ENCODE measurements at places on chromosomes 3 and 15.

DNA sequence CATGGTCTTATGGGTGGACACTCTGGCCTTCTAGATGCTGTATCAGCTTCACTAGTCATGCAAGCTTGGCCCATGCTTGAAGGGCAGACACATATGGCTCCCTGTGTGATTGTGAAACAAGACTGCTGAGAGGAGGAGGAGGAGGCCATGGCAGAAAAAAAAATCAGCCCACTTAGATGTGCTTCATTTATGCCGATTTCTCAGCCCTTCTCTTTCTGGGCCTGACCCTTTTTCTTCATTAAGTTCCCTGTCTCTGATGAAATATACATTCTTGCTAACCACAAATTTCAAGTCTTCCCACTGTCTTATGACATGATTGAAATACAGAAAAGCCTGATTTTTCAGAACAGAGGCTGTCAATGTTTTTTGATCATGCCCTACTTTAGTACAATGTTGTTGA is 213.0 kb upstream of the FEZF2 start:
- peak; percentile 75 for DNase-seq

- no peak for DNase-seq
These were observed 1.7 kb upstream of the DLL4 start for GRCh38 chr15:40927495-40927872.

DNA sequence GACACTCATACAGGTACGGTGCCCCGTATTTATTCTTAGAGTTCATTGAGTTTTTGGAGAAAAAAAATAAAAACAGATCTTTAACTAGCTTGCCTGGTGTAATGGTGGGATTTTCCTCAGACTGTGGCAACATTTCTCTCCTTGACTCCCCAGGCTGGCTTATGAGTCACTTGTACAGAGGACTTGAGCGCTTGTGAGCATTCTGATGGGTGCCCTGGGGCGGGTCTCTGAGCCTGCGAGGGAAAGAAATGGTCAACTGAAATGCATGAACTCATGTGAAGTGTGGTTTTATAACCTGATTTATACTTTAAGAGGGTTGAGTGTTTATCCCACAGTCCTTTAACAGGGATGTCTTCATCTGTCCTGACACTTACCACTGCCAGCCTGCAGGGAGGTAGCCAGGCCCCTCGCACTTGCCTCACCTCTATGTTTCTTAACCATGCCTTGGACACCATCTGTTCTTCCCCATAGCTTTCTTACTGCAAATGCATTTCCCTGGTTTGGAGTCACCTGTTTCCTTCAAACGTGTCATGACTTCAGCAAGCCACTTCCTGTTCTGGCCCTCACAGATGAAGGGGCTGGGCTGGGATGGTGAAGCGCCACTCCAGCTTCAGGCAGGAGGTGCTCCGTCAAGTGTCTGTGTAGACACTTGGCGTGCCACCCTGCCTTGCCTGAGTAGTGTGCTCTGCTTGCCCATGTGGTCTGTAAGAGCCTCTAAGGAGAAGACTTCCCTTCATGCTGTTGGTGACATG is 118.7 kb downstream of the PDE8A start:
- DNase-seq, result peak; percentile 17

GRCh38 chr3:46127503-46127902 is 80.6 kb downstream of the CCR1 start:
- DNase-seq, result peak; percentile 90

- DNase-seq, result no peak
These were observed 183.4 kb downstream of the KLF13 start for GRCh38 chr15:31510057-31510456.

DNA sequence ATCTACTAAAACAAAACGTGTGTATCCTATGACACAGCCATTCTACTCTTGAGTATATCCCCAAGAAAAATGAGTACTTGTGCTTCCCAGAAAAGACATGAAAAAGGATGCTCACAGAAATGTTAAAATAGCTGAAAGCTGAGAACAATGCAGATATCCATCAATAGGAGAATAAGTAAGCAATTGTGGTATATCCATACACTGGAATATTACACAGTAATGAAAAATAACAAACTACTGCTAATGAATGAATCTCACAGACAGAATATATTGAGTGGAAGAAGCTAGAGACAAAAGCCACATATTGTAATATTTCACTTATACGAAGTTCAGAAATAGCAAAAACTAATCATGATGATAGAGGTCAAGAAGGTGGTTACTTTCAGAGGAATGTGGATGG is 83.8 kb upstream of the CTDSPL start:
- no peak for DNase-seq

DNA sequence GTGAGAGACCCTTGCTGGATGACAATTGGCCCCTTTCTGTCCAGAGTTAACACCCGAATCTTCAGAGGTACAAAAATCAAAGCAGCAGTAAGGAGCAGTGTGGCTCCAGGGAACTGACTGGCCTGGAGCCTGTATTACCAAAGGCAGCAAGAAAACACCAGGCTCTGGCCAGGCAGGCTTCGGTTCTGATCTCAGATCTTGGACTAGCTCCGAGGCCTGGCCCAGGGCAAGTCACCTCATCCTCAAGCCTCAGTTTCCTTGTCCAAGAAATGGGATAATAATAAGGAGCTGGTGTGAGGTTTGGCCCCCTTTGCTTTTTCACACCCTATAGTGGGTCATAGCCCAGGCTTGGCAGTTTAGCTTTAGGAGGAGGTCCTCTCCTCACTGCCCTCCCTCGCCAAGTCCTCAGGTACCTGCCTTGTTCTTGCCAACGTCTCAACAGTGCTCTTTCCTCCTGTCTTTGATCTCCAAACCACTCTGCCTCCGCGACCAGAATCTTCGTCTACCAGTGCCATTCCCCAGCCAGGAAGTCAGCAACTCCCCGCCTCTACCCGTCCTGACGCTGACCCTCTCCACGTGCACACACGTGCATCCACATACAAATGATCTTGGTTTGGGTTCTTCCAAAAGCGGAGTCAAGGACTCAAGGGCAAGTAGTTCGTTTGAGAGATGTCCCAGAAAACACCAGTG is 82.6 kb upstream of the TLE3 start:
- no peak for DNase-seq

DNA sequence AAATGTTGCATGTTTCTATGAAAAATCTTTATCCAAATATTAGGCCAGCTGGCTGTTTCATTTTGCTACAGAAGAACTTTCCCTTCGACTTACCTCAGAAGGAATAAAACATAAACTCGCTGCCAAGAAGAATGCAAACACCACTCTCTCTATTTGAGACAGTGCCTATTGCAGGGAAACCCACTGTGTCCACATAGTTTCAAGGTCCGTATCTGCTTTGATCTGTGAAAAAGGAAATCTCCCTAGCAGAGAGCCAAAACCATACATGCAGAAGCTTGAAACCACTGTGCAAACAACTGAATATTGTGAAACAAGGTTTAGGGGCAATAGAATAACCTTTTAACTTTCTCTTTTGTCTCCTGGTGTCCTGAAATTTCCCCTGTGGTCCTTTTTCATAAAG is 35.0 kb upstream of the CAPN7 start:
- DNase-seq, result peak; percentile 30

GRCh38 chr15:86311568-86312280 is 232.1 kb downstream of the AGBL1 start:
- no peak for DNase-seq

- no peak for DNase-seq
These were observed 82.5 kb upstream of the CTNNB1 start for GRCh38 chr3:41116851-41117250.

DNA sequence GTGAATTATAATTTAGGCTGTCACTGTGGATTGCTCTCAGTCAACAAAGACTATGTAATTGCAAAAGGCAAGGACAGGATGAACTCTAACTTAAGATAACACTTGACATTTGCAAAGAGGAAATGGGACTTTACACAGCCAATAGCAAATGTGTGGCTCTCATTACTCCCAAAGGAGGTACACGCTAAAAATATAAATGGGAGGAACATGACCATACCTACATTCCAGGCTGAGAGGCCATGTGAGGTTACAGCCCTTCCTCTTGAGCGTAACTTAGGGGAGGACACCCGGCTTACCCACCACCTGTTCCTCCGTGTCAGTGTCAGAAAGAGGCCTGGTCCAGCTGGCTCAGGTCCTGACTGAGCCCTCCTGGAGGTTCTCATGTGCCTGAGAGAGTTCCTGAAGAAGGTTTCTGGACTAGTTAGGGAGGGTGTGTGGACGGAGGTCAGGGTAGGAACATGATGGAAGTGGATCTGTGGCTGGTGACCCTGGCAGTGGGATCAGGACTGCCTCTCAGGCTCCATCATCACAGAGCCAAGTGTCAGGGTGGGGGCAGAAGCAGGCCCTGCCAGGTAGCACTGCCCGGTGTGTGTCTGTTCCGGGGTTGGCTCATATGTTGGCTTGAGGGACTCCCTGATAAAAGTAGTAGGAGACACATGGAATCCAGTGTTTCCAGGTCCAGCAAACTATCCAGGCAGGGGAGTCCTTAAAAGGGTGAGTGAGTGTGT is 7.9 kb downstream of the POPDC2 start:
- no peak for DNase-seq

GRCh38 chr3:189340680-189341460 is 169.1 kb downstream of the TPRG1 start:
- DNase-seq, result peak; percentile 37

DNA sequence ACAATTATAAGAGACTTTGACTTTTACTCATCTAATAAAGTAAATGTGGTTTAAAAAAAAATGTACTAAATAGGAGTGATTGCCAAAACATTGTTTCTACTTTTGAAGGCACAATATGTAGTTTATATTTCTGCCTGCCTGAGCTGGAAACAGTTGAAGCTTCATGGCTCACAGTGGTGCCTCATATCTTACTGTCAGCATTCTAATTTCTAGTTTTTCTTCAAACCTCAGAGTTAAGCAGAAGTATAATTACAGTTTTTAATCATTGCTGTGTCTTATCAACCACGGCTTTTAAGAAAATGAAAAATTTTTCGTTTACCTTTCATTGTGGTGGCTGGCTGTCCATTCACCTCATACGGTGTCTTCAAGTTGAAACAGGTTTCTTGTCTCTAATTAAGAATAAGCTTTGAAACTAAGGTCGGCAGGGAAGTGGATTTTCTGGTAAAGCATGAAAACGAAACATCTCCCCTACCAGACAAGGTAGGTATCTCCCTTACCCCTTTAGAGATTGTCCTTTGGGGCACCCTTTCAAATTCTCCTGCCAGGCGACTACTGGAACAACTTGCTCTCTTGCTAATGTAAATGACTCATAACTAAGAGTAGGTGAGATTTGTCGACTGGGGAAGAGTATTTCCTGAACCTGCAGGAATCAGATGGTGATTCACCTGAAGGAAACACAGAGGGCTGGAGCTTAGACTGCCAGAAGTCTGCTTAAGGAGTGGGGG is at the start of gene GPR87:
TSS of gene GPR87 (minus strand) at position 554 of the 725 bp plus-strand sequence. CDS start 16,720 bp downstream, outside the sequence.
- DNase-seq, result no peak

- DNase-seq, result no peak
These were observed 106.9 kb downstream of the TLE3 start for GRCh38 chr15:69990566-69991421.

GRCh38 chr3:194091141-194091540 is 44.8 kb upstream of the HES1 start:
- peak; percentile 77 for DNase-seq

GRCh38 chr15:81012588-81012987 is 11.9 kb downstream of the TLNRD1 start:
- DNase-seq, result no peak

GRCh38 chr3:112497897-112498548 is 1.2 kb downstream of the BTLA start:
- no peak for DNase-seq

GRCh38 chr15:35481992-35482391 is 64.0 kb downstream of the DPH6 start:
- DNase-seq, result peak; percentile 56

- DNase-seq, result no peak
These were observed 72.1 kb upstream of the TPRG1 start for GRCh38 chr3:189099505-189100290.

DNA sequence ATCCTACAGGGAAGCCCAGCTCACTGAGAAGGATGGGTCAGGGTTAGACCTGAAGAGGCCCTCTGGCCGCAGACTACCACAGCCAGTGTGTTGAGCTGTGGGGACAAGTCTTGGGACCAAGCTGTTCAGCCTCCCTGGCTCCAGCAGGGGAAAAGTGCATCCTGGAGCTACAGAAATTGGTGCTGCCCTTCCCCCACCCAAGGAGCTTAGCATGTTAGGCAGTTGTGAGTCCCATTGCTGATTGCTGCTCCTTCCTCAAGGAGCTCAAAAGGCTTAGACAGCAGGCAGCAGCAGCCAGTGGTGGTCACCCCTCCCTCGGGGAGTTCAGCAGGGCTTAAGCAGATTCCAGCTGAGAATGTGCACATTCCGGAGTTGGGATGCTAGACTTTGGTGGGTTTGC is 165.6 kb downstream of the ATP8B4 start:
- DNase-seq, result no peak

GRCh38 chr3:146507331-146508120 is 36.9 kb downstream of the PLSCR1 start:
- no peak for DNase-seq

- DNase-seq, result no peak
These were observed 35.2 kb downstream of the TGFBR2 start for GRCh38 chr3:30641416-30642251.

DNA sequence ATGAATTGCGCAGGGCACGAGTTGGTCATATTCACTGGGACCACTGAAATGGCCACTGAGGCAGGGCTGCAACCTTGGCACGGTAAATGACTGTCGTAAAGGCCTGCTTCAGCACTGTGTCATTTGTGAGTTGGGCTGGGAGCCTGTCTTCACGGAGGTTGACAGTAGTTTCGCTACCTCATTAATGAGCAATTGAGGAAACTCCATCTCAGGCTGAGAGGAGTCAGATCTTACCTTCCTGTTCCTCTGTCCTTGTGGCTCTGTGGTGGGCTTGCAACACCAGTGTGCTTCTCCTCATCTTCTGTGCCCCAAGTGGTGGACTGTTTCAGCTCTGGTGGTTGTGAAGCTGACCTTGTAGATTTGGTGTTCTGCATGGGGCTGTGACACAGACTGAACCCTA is 80.1 kb upstream of the EIF1B start:
- no peak for DNase-seq
